ENCODE measurements at places on chromosomes 6 and 20. TPM values are rescaled to one million over a fixed set of nuclear protein-coding genes. Genes with fewer than 3 reads are reported as not detected.

GRCh38 chr20:25321991-25322390, 68.6 kb downstream of the ABHD12 start:
- no peak for DNase-seq

- DNase-seq = no peak
These were observed 174.6 kb downstream of the ADGRG6 start for GRCh38 chr6:142476452-142476851.

The EPHA7 gene
- 31.0 TPM for total RNA-seq

The RIPOR3 gene
- total RNA-seq = 4.6 TPM

The RAET1E gene
- not detected for total RNA-seq

GRCh38 chr6:35507221-35507620, 5.5 kb downstream of the TULP1 start:
- no peak for DNase-seq

DNA sequence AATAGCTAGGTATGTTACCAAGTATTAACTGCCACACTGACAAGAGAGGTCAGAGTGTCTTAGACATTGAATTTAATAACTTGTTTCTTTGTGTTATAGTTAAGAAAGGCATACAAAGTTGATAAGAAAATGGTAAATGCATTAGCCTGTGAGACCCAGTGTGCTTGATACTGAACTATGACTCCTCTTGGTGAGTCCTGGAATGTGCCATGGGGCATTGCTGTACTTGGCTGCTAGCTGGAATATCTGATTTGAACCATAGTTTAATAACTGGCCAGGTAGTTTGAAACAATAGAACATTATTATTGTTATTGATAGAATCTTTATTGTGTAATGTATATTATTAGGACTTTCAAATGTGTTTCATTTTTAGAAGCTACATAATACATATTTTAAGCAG, 70.0 kb downstream of the ZFAND3 start:
- no peak for DNase-seq

- no peak for DNase-seq
These were observed 73.2 kb downstream of the ARID1B start for GRCh38 chr6:156850353-156850752.

DNA sequence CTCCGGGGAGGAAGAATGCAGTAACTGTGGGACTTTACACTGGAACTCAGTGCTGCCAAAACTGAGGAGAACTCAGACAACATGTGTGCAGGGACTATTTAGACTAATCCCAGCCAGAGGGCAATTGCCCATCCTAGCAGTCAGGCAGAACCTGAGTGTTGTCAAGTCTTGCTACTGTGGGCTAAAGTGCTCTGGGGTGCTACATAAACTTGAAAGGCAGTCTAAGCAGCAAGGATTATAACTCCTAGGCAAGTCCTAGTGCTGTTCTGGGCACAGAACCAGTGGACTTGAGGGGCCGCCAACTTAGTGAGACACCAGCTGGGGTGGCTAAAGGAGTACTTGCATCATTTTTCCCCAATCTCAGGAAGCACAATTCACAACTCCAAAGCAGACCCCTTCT, 363.8 kb upstream of the PTCHD4 start:
- no peak for DNase-seq

The NAA20 gene
- total RNA-seq = 36.2 TPM

The SLC25A27 gene
- 19.2 TPM for total RNA-seq

DNA sequence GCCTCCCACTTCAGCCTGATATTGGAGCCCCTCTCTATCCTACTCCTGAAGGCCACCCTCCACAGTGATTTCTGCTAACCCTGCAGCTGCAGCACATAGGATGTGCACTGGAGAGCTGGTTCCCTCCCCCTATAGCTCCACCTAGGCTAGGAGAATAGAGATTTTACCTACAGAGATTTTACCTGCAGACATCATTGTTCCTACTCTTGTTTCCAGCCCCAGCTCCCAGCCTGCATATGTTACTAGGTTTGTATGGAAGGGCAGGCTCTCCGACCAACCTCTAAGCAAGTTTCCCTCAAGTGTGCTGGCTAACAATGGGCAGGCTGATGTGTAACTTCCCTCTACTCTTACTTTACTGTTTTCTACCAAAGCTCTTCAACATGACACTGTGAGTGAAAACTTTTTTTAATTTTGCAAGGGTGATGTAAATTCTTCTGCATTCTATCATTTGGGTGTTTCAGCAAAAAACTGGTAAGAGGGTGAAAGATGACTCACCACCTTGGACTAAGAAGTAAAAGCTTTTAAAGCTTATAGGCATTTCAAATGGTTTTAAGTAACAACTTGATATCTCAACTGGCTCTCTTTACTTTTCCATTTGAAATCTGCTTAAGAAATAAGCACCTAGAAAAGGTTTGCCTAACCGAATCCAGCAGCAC, 106.8 kb downstream of the CDK19 start:
- no peak for DNase-seq

DNA sequence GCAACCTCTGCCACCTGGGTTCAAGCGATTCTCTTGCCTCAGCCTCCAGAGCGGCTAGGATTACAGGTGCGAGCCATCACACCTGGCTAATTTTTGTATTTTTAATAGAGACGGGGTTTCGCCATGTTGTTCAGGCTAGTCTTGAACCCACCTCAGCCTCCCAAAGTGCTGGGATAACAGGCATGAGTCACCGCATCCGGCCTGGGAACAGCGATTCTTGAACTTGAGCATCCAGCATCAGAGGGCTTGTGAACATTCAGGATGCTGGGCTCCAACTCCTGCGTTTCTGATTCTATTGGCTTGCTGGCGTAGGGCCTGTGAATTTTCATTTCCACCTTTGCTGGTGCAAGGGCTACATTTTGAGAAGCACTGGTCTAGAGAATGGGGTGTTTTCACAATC, 24.5 kb upstream of the PIM1 start:
- no peak for DNase-seq

- peak; percentile 73 for DNase-seq
These were observed 36.4 kb upstream of the HLA-C start for GRCh38 chr6:31308050-31308844.

The HNF4A gene
- total RNA-seq = 225 TPM

GRCh38 chr6:135286962-135287538, 105.9 kb downstream of the MYB start:
- no peak for DNase-seq

GRCh38 chr6:143099647-143100046, 39.0 kb downstream of the AIG1 start:
- no peak for DNase-seq

DNA sequence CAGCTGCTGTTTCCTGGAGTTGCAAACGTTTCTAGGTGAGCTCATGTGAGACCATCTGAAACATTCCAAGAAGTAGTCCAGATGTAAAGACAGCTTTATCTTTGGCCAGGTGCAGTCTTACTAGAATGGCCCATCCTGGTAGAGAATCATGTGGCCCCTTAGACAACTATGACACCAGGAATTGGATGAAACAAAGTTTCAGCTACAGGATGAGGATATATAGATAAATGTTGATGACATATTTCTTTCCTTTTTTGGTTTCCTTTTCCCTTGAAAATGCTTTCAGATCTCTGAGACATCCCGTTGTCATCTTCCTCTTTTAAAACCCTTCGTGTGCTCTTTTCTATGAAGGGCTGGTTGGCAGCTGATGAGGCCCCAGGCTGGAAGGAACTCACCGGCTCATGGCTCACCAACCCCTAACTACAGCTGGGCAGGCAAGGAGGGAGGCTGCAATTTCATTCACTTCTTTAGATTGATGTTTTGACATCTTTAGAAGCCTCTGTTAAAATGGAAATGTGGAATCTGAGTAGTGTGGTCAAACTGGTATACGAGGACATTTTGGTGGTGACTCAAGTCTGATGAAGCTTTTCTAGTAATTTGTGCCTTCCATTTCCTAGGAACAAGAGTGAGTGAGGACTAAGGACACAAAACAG, 167.9 kb upstream of the TNFAIP3 start:
- no peak for DNase-seq

GRCh38 chr6:38673397-38674165, 29.4 kb downstream of the GLO1 start:
- DNase-seq = no peak

DNA sequence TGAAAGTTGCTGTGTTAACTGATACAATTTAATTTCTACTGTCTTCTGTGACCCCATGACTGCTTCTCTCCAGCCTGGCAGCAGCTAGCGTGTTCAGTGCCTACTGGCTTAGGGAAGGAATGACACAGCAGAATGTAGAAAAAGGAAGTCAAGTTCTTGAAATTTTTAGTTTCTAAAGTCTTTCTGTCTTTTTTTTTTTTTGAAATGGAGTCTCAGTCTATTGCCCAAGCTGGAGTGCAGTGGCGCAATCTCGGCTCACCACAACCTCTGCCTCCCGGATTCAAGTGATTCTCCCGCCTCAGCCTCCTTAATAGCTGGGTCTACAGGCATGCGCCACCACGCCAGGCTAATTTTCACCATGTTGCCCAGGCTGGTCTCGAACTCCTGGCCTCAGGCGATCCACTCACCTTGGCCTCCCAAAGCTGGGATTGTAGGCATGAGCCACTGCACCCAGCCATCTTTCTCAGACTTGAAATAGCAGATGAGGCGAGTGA, 39.3 kb downstream of the PCNA start:
- peak; percentile 42 for DNase-seq

The LY6G5C gene
- 0.95 TPM for total RNA-seq

DNA sequence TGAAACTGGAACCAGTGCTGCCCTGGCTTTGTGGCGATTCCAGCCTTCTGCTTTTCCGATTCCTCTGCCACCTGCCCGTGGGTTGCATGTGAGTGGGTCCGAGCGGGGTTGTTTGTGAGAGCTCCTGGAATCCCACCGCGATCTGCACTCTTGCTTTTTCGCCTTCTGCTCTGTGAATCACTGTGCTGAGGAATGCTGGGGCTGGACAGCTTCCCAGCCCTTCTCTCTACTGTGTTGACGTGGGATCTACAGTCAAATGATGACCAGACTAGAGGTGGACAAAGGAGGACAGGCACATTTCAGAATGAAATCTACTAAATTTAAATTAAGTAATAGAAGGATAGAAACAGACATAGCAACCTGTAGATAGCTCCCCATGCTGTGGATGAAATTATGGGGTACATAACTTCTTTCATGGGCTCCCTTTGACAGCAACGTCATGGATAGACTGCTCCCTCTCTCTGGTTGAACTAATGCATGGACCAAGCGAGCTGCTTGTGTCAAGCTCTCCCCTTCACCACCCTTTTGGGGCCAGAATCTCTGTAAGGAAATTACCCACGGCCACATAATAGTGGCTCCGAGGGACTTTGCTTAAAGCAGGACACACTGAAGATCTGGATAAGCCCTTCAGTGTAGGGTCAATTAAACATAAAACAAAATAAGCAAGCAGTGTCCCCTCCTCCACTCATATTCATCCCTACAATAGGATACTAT, 2.0 kb downstream of the FNDC1 start:
- no peak for DNase-seq

- no peak for DNase-seq
These were observed 6.3 kb upstream of the PPP1R16B start for GRCh38 chr20:38799203-38799602.

GRCh38 chr6:152117156-152118133, 310.0 kb downstream of the ESR1 start:
- DNase-seq = no peak

DNA sequence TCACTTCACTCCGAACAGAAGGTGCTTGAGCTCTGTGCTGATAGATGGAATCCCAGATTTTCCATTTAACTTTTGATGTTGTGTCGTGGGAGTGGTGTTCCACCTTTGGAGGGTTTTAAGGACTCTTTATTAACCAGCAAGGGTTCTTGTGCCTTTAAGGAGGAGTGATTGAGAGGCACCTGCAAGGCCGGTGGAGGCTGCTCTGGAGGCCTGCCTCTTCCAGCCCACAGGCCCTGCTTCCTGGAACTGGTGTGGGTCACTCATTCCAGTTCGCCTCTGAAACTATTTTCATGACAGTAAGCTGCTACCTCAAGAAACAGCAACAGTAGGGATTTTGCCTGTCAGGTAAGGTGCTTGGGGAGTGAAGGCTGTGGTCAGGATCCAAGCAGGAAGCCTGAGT, 58.8 kb upstream of the APCDD1L start:
- DNase-seq = no peak

DNA sequence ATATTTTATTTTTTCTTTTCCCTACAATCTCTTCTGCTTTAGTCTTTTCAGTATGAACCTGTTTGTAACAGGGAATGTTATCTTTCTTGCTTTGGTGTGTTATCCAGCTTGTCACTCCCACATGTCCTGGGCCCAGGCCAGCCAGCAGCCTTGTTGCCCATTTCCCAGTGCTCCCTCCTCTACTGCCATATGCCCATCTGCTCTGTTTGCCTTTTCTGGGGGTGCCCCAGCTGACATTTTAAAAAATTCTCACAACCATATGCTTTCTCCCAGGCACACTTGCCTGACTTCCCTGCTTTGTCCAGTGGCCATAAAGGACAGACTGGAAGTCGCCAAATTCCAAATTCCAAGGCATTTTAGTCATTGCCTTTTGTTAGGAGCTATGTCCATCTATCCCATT, 23.6 kb upstream of the LMBRD1 start:
- DNase-seq = no peak

DNA sequence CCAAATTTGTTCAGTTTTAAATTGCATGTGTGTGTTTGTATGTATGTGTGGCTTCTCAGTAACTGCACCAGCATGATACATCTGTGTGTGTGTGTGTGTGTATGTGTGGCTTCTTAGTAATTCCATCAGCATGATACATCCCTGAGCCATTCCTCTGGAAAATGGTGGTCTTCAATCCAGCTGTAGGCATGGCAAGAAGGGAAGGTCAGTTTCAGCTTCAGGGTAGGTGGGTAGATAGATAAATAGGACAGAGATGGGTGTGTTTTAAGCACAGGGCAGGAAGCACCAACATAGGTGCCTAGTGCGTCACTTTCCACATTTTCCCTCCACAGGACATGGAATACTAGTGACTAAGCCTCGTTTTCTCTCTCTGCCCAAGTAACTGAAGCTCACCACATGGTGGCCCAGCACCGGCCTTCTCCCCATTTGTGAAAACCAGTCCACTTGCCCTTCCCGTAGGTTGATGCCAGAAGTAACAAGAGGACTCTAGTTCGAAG, 82.9 kb downstream of the RPP40 start:
- no peak for DNase-seq
